Right ventricle myocardium superior (tissue), 1 donor: ENCODE measurements at places on chromosomes 2 and 18. TPM values are rescaled to one million over a fixed set of nuclear protein-coding genes. Genes with fewer than 3 reads are reported as not detected.

DNA sequence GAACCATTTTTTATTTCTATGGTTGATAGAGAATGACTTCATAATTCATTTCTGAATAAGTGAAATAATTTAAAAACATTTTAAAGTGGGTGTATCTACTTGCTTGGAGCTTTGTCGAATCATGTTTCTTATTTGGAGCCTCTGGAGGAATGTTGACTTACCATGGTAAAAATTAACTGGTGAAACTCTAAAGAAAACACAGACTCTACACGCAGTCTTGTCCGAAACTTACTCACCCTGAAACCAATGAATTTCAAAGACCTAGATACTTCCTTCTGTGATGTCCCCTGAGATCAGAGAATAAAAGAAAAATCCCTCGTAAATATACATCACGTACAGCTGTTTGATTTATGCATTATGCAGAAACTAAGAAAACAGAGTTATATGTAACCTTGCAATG, 665.2 kb upstream of the NRXN1 start:
- DNase-seq = no peak

DNA sequence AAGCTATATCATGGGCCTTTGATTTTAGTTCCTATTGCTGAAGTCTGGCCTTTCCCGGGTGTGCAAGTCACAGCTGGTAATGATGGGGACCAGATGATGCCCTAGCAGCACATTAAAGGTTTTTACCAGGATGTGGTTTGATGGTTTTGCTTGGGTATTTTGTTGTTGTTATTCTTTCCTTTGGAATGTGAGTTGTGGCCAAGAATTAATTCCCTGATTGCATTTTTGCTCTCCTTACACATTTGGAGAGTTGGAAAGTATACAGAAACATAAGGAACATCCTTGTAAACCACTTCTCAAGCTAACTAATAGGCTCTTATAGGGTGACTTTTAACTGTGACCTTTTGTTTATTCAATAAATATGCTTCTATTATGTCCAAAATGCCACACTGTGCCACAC, 154.1 kb upstream of the MMADHC start:
- DNase-seq = no peak

GRCh38 chr2:235561450-235561849, 67.6 kb downstream of the AGAP1 start:
- no peak for DNase-seq

DNA sequence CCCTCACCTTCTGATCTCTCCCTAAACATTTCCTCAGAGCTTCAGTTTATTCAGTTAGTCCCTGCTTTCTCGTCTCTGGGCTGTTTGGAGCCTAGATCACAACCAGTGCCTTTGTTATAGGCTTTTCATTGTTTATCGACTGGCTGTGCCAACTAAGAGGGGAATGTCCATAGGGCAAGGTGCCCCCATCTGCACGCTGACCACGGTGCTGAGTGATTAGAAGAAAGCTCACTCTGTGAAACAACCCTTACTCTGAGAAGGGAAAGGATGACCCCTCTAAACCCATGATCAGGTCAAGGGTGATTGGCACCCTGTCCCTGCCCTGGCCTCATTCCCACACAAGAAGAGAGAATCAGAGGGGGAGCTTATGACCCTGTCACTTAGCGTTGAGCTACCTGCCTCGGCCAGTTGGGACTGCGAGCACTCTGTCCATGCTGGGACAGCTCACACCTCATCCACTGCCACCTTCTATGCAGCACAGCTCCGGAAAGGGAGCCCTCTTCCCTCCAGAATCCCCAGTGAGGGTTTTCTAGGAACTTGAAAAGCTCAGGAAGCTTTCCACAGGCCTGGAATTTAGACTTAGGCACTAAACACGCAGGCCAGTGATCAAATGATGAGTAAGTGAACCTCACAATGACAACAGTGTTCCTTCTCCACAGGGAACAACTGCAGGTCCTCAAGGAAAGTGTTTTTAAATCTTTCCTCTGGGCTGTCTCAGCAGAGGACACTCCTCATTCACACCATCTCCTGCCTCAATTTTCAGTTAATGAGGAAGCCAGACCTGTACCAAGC, 2.3 kb upstream of the ACTG2 start:
- DNase-seq = no peak

GRCh38 chr2:199612509-199613130, 154.9 kb upstream of the SATB2 start:
- DNase-seq = no peak

Gene COPS8
- total RNA-seq = 85.8 TPM

GRCh38 chr2:217331523-217332416, 471.9 kb upstream of the TNP1 start:
- DNase-seq = no peak

GRCh38 chr2:144490017-144490416, 29.9 kb downstream of the ZEB2 start:
- no peak for DNase-seq

Gene ERBB4
- 11.5 TPM for total RNA-seq

GRCh38 chr2:9663008-9663879, 32.4 kb upstream of the YWHAQ start:
- DNase-seq = no peak

Gene SERPINB3
- total RNA-seq = not detected

DNA sequence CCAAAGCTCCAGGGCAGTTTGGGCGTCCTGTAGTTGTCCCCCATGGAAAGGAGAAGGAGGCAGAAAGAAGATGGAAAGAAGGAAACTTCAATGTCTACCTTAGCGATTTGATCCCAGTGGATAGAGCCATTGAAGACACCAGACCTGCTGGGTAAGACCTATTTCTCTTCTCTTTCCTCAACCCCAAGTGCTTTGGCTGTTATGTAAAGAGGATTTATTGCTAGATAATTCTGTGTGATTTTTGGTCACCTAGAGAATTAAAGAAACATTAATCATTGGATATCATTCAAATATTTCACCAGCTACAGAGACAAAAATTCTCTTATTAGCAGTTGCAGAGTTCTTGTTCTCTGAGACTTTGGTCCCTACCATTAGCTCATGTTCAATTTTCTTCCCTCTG, 1.9 kb downstream of the GALNT5 start:
- no peak for DNase-seq

DNA sequence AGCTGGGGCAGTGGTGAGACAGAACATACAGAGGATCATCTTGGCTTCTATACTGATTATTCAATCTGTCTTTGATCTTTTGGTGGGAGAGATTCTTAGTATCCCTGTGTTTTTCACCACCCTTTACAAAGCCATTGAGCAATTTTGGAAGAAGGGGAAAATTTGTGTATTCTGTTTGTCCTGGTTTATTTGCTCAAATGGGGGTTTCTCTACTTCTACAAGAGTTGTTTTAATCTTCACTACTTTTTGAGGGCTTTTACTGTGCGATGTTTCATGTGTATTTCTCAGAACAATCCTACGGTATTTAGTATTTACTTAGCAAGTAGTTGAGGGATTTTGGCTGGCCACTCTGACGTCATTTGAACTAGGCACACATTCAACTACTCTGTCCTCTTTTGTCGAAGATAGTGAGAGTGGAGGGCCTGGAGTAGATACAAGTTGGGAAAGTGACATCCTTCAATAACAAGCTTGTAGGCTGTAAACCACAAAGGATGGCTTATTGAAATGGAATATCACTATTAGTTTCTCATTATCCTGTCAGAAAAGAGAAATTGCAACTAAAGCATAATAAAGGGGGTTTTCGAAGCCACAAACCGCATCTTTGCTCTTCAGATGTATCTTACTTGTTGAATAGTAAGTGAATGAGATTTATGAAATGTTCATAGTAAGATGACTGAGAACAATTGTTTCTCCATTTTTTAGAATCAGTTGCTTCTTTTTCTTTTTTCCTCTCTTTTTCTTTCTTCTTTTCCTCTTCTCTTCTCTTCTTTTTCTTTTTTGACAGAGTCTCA, 24.8 kb downstream of the FMNL2 start:
- no peak for DNase-seq

DNA sequence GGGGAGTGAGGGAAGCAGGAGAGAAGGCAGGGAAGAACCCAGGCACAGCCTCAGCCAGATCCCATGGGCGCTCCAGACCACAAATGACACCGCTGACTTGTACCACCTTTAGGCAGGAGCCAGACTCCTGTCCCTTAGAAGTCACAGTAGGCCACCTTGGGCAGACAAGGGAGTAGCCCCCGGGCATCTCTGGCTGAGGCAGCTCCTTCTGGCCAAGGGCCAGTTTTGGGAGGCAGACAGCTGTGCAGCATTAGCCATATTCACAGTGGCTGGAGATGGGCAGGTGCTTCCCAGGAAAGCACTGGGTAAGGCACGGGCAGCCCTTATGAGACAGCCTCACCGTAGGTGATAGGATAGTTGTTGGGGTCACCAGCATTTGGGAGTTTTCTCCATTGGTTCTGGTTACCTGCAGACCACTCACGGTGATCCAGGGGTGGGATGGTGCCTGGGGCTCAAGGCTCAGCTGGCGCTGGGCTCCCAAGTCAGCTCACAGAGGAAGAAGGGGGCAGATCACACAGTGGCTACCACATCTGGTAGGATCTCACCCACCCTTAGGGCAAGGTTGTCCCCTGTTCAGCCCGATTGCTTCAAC, 2.1 kb downstream of the ASTL start:
- no peak for DNase-seq
